Inflammatory macrophage treated with lipopolysaccharide for 4 hours (primary cell): ENCODE measurements at places on chromosomes 1 and 21.

DNA sequence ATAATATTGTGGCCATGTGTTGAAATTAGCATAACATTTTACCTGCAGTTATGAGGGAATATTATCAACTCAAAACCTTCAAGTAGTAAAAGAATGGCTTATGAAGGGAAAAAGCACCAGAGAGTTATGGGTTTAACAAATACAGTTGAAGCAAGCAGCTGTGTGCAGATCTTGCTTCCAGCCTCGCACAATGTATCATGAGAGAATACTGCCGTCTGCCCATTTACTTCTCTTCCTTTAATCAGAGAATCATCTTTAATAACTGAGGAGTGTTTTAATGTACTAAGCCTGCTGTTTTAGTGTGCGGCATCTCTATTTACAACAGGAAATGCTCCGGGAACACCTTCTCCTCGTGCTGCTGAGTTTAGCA is 120.9 kb downstream of the ATG4C start:
- DNase-seq, result no peak

GRCh38 chr1:208513799-208514198 is 269.6 kb upstream of the PLXNA2 start:
- DNase-seq, result no peak

- DNase-seq, result no peak
Measured at GRCh38 chr1:177091040-177091439, 73.5 kb downstream of the ASTN1 start.

DNA sequence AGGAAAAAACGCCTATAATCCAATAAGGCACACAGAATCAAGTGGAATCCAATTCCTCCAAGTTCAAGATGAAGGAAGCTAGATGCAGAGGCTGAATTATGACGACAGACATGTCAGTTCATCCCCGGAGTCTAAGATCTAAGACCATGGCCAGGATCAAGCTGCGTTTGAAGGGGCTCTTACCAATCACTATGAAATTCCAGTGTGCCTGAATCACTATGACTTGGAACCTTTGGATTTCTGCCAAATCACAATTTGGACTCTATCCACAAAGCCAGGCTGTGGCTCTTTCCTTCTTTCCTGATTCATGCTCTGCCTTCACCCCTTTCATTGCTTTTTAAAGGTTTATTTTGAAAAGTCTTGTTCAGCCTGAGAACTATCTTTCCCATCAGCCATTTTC is 17.1 kb downstream of the OLIG2 start:
- no peak for DNase-seq

GRCh38 chr1:67256291-67257172 is 51.1 kb upstream of the IL12RB2 start:
- no peak for DNase-seq

DNA sequence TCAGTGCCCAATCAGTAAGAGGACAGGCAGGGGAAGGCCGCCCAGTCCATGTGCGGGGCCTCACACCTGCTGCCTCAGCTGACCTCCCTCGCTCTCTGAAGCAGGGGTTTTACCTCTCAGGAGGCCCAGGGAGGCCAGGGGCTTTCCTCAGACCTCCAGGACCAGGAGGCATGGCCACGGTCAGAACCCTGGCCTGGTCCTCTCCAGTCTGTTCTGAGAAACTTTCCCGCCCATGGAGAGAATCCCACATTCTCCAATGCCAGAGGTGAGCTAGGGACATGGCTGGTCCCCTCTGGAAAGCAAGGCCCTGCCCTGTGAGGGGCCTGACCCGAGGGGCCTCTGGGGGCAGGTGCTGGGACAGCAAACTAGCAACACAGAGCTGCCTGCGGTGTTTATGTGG is 68.2 kb downstream of the DMRTB1 start:
- DNase-seq, result no peak

GRCh38 chr1:200850554-200850953 is 22.2 kb upstream of the GPR25 start:
- DNase-seq, result peak; percentile 41

DNA sequence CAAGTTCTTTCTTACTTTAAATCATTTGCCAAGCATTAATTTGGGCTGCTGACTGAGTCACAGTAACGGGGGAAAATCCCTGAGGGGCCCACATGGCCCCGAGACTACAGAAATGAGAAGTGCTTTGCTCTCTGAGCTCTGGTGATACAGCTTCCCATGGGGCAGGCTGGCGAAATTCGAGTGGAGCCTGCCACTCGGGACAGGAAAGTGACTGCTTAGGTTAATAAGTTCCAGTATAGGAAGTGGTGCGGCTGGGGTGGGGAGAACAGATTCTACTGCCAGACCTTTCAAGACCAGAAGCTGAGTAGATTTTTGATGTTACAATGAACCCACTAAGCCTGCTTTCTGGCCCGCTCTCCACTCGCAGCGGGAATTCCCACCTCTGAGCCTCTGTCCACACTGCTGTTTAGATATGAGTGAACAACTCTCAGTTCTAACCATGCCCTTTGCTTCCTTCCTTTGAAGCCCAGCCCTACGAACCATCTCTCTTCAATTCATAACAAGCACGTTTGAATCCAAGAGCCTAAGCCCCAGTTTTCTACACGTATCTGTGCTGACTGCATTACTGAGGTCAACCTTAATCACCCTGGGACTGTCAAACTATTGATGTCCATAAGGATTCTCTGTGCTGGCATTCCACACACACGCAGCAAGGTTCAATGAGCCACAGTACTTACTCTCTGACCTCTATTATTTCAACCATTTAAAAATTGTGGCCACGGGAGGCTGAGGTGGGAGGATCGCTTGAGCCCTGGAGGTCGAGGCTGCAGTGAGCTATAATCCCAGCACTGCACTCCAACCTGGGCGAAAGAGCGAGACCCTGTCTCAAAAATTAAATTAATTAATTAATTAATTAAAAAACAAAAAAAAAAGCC is 9.6 kb downstream of the ZBTB17 start:
- peak; percentile 99 for DNase-seq

GRCh38 chr1:178011465-178011828 is 41.6 kb upstream of the SEC16B start:
- no peak for DNase-seq

GRCh38 chr21:43691086-43691795 is 27.7 kb upstream of the PDXK start:
- peak; percentile 73 for DNase-seq

GRCh38 chr1:156359973-156360372 is 9.0 kb upstream of the RHBG start:
- no peak for DNase-seq

GRCh38 chr1:72271555-72272085 is 10.7 kb downstream of the NEGR1 start:
- DNase-seq, result peak; percentile 6

- peak; percentile 40 for DNase-seq
Measured at GRCh38 chr1:211698161-211699026, 23.0 kb upstream of the NEK2 start.

GRCh38 chr1:215095524-215095923 is 13.0 kb downstream of the KCNK2 start:
- DNase-seq, result no peak
